ENCODE measurements at places on chromosomes 6 and 20. TPM values are rescaled to one million over a fixed set of nuclear protein-coding genes. Genes with fewer than 3 reads are reported as not detected.

DNA sequence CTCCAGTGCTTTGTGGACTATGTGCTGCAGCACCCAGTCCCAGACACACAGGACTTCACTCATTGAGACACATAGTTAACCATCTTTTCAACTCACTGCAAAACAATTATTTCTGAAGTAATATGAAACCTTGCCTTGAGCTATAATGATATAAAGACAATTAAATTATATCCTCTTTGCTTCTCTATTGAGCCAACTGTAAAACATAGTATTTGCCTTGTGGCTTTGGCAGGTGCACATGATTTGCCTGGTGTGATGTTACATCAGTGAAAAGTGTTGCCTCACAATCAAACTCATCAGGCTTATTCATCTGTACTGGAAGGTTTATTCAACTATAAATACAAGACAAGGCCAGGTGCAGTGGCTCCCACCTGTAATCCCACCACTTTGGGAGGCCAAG, 80.6 kb downstream of the NCOA7 start:
- DNase-seq, result no peak

GRCh38 chr6:9308284-9308683, 872.9 kb upstream of the SLC35B3 start:
- no peak for DNase-seq

DNA sequence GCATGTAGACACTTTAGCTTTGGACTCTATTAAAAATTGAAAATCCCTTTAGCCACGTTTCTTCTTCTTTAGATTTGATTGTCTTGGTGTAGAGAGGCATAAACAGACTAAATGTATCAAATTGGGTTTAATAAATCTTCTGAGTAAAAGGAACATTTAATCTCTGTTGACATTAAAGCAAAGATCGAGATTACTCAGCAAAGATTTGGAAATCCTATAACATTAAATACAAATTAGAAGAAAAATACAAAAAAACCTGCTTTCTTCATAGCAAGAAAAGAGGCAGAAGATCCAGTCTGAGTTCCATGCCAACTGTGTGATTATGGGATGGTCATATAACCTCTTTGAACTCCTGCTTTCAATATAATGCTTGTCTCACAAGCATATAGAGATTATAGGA, 172.3 kb downstream of the GJA1 start:
- DNase-seq, result no peak

DNA sequence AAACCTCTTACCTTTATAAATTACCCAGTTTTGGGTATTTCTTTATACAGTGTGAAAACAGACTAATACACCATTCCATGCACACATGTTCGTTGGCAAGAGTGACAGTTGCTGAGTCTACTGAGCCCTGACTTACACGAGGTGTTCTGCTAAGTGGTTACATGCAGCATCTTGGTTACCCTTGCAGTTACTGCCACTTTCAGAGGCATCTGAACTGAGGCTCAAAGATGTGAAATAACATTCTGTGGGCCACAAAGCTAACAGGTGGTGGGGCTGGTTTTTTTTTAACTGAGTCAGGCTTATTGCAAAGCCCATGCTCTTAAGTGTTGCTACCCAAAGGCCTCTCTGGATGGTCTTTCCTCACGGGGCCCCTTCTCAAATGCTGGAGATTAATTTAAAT, 54.4 kb upstream of the GTSF1L start:
- DNase-seq, result no peak

GRCh38 chr20:24503352-24503931, 34.0 kb downstream of the SYNDIG1 start:
- DNase-seq, result no peak

DNA sequence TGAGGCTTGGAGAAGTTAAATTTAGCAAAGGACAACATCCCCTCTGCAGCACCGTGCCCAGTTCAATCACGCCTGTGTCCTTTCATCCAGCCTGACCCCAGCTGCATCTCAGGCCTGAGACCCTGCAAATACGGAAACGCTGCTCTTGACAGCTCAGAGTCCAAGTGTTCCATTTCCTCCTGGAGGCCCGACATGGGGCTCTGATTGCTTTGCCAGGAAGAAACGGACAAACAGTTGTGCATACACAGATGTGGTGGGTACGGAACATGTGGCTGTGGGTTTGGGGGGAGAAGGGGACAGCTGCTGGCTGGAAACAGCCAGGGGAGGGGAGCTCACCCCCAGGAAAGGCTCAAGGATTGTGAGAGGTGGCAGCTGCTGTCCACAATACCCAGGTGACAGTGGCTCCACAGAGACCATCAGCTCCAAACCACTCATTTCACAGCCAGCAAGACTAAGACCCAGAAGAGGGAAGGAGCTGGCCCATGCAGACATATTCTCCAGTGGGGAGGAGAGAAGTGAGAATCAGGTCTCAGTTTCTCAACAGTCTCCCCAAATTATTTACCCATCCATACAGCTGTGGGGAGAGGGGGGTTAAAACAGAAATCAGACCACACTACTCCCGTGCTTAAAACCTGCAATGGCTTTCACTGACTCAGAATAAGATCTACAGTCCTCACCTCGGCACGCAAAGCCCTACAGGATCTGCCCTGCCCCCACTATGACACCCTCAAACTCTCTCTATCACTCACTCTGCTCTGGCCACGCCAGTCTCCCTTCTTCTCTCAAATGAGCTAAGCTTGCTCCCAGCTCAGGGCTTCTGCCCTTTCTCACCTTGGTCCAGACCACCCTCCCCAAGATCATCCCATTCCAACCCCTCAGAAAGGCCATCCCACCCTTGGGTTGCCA, 89.1 kb downstream of the PREX1 start:
- no peak for DNase-seq

GRCh38 chr20:45322952-45323383, 14.9 kb upstream of the MATN4 start:
- DNase-seq, result no peak

DNA sequence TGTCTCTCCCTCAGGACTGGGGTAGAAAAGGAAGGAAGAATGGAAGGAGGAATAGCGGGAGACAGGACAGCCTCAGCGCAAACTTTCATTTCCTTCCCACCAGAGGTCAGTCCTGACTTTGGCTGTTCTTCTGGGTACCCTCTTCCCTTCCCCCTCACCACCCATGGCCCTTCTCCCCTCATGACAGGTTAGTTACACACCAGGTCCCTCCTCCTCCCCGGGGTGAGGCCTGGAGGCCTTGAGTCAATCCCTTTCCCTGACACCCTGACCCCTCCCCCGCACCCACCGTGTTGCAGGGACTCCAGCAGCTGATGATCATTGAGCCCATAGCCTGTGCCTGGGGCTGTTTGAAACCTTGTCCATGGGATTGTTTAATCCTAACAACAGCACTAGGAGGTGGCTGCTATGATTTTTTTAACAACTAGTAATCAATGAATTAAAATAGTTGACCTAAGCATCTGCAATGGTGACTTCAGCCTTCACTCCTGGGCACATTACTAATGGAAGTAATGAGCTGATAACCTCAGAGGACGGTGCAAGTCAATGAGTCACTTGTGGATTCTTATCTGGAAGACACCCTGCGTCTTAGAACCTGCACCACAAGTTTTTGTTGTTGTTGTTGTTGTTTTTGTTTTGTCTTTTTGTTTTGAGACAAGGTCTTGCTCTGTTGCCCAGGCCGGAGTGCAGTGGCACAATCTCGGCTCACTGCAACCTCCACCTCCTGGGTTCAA, 46.6 kb upstream of the CCDC167 start:
- peak; percentile 61 for DNase-seq

DNA sequence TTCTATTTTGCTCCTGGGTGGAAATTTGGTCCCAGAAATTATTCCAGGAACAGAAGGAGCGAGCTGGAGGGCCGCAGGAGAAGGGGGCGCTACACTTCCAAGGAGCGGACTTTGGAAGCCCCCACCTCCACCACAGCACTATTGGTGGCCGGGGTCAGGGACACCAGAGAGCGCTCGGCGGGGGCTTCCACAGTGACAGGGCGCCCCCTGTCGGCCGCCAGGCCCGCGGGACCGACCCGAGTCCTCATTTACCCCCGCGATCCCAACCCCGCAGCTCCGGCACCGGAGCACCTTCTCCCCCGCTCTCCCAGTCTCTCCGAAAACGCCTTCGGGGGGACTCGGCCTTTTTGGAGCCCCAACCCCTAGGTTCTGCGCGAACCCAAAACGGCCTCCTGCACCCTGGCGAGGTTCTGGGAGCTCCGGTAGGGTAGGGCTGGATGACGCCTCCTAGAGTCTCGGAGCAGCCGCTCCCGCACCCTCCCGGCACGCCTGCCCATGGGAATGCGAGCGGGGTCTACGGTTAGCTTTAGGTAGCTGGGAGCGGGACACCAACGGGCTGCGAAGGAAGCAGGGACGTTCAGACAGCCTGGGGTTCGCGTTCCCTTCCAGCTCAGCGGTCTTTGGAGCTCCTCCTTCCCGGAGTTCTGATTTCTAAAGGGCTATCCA, 2.4 kb upstream of the FOXA2 start:
- peak; percentile 41 for DNase-seq

The PACRG gene
- total RNA-seq, result not detected

The SLC17A1 gene
- total RNA-seq, result 0.64 TPM

The APCDD1L gene
- total RNA-seq, result not detected

The PRSS16 gene
- total RNA-seq, result 14.3 TPM

The AIF1 gene
- not detected for total RNA-seq

The RIPOR2 gene
- 2.3 TPM for total RNA-seq

The FILIP1 gene
- total RNA-seq, result not detected

The PXDC1 gene
- 60.5 TPM for total RNA-seq
